MCF 10A (cell line): ENCODE measurements at places on chromosomes 3 and 15.

DNA sequence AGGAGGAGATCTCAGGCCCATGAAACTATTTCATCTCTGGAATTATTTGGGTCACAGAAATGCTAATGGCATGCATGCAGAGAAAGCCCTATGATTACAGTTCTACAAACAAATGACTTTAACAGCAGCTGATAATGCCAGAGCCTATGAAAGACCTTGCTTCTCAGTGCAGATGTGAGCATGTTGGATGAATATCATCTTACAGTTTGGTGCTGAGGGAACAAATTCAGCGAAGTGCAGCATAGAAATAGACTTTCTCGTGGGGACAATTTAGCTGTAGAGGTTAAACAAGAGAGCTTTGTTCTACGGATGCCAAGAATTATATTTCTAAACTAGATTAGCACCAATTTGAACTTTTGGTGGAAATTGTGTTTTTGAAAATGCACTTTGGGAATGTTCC, 27.7 kb downstream of the PTX3 start:
- no peaks in the 10 kb centered on the region for H3K27me3 ChIP-seq
- no peak for DNase-seq
- H3K27ac ChIP-seq, result no peak overlapping the region
- H3K4me1 ChIP-seq, result peaks cover 21% of the 10 kb centered on the region

GRCh38 chr3:44099566-44100297, 142.0 kb upstream of the TOPAZ1 start:
- no peak overlapping the region for H3K4me3 ChIP-seq
- H3K36me3 ChIP-seq, result no peaks in the 10 kb centered on the region
- no peak for DNase-seq
- H3K27ac ChIP-seq, result no peak overlapping the region
- peaks cover 8% of the 10 kb centered on the region for H3K4me1 ChIP-seq

GRCh38 chr3:113166719-113167492, 44.5 kb upstream of the BOC start:
- H3K4me1 ChIP-seq, result no peaks in the 10 kb centered on the region
- DNase-seq, result peak; percentile 22
- H3K36me3 ChIP-seq, result peaks cover 10% of the 10 kb centered on the region
- H3K27ac ChIP-seq, result no peak overlapping the region
- no peaks in the 10 kb centered on the region for H3K27me3 ChIP-seq

DNA sequence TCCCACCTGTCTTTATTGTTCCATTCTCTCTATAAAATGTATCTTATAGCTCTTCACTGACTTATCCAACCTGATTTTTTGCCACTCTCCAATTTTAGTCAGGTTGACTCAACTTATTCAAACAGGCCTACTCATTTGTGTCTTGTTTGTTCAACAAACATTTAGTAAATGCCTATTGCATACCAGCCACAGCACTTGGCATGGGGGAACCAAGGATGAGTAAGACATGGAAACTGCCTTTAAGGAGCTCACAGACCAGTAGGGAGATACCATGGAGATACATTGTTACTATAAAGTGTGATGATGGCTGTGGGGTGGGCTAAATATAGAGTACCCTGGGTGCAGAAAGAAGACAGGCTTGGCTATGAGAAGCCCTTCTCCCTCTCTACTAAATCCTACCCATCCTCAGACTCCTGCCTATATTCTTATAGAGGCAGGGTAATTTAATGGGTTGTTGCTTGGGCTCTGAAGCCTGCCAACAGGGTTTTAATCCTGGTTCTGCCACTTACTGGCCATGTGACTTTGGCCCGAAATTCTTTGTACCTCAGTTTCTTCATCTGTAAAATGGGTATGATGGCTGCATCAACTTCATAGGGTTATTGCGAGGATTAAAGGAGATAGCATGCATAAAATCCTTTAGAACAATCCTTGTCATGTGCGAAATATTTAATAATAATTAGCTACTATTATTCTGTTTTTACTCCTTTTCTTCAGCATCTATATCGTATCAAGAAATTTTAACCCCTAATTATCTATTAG, 348.5 kb upstream of the UMPS start:
- no peak for DNase-seq
- peaks cover 5% of the 10 kb centered on the region for H3K36me3 ChIP-seq
- no peak overlapping the region for H3K27ac ChIP-seq
- no peak overlapping the region for H3K4me3 ChIP-seq

DNA sequence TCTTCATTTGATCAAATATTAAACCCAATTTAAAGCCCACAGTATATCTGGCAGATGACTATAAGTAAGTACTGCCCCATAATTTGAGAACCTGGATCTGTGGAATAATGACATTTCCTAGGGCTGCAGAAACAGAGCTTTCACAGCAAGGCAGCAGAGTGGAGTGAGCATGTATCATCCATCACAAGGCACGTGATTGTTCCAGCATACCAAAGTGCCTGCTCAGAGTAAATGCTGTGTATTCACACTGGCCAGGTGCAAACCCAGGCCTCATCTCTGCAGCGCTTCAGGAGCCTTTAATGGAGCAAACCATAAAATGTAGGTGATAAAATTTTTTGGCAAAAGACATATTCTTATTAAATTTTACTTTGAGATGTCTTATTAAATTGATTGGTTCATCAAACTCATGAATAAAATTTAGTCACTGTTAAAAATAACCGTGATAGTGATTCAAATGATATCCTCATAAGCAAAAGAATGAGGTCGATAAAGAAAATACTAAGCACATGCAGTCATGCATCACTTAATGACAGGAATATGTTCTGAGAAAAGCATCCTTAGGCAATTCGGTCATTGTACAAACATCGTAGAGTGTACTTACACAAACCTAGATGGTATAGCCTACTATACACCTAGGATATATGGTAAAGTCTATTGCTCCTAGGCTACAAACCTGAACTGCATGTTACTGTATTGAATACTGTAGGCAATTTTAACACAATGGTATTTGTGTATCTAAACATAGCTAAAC, 99.3 kb upstream of the SLC24A5 start:
- no peaks in the 10 kb centered on the region for H3K27me3 ChIP-seq
- DNase-seq, result no peak
- H3K27ac ChIP-seq, result no peak overlapping the region
- no peaks in the 10 kb centered on the region for H3K36me3 ChIP-seq

DNA sequence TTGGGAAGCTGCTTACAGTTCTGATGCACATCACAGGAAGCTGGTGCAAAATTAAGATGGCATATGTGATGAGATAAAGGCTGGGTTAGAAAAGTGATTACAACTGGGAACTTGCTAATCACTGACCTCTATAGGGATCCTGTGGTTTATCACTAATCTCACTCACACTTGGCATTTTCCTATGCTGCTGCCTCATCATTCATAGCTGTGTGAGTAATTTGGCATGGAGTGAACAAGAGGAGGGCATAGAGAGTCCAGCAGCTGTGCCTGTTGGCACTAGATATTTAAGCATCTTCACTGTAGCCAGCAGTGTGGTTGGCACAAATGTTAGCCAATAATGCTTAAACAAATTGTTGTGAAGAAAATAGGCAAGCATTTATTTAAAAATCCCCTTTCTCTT, 217.7 kb upstream of the CGNL1 start:
- peaks cover 11% of the 10 kb centered on the region for H3K4me1 ChIP-seq
- no peaks in the 10 kb centered on the region for H3K27me3 ChIP-seq
- H3K36me3 ChIP-seq, result peaks cover 12% of the 10 kb centered on the region
- H3K27ac ChIP-seq, result no peak overlapping the region
- DNase-seq, result peak; percentile 84

DNA sequence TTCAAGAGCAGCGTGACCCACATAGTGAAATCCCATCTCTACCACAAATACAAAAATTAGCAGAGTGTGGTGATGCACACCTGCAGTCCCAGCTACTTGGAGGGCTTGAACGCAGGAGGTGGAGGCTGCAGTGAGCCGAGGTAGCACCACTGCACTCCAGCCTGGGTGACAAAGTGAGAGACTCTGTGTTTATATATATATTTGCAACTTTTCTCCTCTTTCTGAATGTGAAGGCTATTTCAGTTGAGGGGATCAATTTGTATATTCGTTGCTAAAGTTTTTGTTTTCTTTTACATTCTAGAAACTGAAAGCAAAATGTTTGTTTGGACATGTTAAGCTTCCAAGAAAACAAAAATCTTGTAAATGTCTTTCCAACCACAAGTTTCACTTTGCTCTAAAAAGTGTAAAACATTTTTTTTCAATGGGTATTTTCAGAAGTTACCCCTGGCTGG, 29.8 kb upstream of the FAM98B start:
- no peaks in the 10 kb centered on the region for H3K27me3 ChIP-seq
- no peaks in the 10 kb centered on the region for H3K36me3 ChIP-seq
- no peak overlapping the region for H3K4me3 ChIP-seq

GRCh38 chr3:47151836-47152235, 12.1 kb downstream of the SETD2 start:
- peaks cover 4% of the 10 kb centered on the region for H3K36me3 ChIP-seq
- H3K4me3 ChIP-seq, result no peak overlapping the region
- H3K27me3 ChIP-seq, result no peaks in the 10 kb centered on the region
- H3K27ac ChIP-seq, result no peak overlapping the region
- no peaks in the 10 kb centered on the region for H3K4me1 ChIP-seq

GRCh38 chr15:51884517-51885236, 55.2 kb downstream of the TMOD3 start:
- no peak overlapping the region for H3K4me3 ChIP-seq
- H3K27me3 ChIP-seq, result no peaks in the 10 kb centered on the region
- peaks cover 48% of the 10 kb centered on the region for H3K36me3 ChIP-seq
- H3K27ac ChIP-seq, result no peak overlapping the region

DNA sequence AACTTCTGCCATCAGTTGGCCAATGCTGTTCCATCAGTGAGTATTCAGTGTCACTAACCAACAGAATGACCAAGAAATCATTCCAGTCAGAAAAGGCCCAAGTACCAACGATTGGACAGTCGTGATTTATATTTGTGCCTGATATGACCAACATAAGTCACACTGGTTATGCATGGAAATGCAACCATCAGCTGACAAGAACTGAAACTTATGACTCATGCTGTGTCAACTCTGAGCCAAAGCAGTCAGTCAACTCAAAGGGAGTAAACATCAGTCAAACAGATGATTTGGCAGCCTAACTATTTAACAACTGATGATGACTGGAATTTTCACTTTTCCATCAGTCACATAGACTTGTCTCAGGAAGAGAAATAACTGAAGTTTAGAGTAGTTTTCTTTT, 142.4 kb downstream of the ANXA2 start:
- no peak overlapping the region for H3K4me3 ChIP-seq
- H3K4me1 ChIP-seq, result peaks cover 13% of the 10 kb centered on the region
- H3K27me3 ChIP-seq, result no peaks in the 10 kb centered on the region
- no peaks in the 10 kb centered on the region for H3K36me3 ChIP-seq

GRCh38 chr15:38220606-38221273, 31.9 kb upstream of the SPRED1 start:
- no peaks in the 10 kb centered on the region for H3K27me3 ChIP-seq
- H3K36me3 ChIP-seq, result no peaks in the 10 kb centered on the region
- no peak for DNase-seq
- H3K4me1 ChIP-seq, result peaks cover 25% of the 10 kb centered on the region
- no peak overlapping the region for H3K27ac ChIP-seq
- H3K4me3 ChIP-seq, result no peak overlapping the region

GRCh38 chr3:179962629-179963387, 73.9 kb downstream of the PEX5L start:
- DNase-seq, result peak; percentile 9
- H3K4me3 ChIP-seq, result no peak overlapping the region
- no peaks in the 10 kb centered on the region for H3K27me3 ChIP-seq
- H3K27ac ChIP-seq, result no peak overlapping the region

- H3K36me3 ChIP-seq, result no peaks in the 10 kb centered on the region
- DNase-seq, result peak; percentile 40
- H3K27ac ChIP-seq, result no peak overlapping the region
- peaks cover 19% of the 10 kb centered on the region for H3K4me1 ChIP-seq
- H3K27me3 ChIP-seq, result no peaks in the 10 kb centered on the region
Measured at GRCh38 chr15:52337198-52337853, 41.7 kb upstream of the MYO5C start.

DNA sequence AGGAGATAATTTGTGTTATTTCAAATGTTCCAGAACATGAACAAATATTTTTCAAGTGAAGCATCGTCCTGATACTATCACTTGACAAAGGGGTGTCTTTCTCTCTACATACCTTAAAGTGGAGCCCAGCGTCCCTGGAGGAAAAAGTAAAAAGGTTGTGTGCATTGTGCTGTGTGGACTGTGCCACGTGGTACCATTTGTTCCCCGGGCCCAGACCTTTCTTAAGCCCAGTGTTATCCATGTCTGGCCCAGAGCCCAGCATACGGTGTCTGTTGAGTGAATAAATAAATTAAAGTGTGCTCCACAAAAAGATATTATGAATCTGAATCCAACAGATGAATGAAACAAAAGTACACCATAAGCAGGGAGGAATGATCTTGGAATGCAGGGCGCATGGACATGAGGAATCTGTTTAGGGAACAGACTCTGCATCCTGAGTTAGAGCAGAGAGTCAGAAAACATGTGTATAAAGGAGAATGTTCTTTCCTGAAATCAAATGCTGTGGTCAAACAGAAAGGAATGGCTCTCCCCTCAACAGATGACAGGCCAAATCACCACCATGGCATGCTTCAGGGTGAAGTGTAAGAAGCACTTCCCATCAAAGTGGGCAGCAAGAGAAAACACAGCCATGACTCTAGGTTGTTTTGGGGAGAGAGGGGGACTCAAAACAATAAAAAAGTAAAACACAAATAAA, 8.1 kb upstream of the PRSS50 start:
- H3K4me3 ChIP-seq, result no peak overlapping the region
- no peak for DNase-seq
- no peak overlapping the region for H3K27ac ChIP-seq
- H3K4me1 ChIP-seq, result no peaks in the 10 kb centered on the region

DNA sequence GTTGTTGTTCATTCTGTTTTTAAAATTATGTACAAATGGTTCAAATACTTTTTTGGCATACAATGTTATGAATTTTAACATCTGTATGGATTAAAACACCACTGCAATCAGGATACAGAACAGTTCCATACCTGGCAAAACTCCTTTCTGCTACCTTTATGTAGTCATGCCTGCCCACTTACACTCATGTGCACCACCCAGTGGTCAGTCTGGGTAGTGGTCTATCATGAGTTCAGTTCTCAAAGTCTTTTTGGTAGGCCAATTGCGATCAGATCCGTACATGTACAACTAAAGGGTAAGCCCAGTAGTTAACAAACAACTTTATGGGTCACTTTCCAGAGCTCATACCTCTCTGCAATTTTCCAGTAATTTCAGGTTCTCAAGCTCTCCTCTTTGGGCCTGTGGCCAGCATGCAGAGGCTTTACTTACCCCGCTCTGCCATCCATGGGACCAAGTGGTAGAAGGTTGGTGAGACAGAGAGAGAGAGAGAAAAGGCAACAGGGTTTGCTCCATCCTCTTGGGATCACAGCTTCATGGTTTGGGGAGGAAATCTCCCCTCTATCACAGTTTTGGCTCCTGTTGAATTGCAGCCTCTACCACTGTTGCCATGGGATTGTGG, 63.9 kb upstream of the FAM98B start:
- no peaks in the 10 kb centered on the region for H3K4me1 ChIP-seq
- no peaks in the 10 kb centered on the region for H3K36me3 ChIP-seq
